ENCODE measurements at places on chromosomes 13 and 19.

GRCh38 chr13:64239372-64239771 lies 2823.7 kb upstream of the PCDH20 start:
- DNase-seq: no peak

DNA sequence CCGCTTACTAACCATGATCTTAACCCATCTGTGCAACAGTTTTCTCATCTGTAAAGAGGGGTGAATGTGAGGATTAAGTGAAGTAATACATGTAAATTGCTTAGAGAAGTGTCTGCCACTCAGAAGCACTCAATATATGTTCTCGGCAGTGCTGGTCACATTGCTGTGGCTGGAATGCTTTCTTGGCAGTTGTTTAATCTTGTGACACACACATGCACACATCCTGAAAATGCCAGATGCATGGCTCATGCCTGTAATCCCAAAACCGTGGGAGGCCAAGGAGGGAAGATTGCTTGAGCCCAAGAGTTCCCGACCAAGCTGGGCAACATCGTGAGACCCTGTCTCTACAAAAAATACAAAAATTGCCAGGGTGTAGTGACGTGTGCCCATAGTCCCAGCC lies 4.9 kb upstream of the DMKN start:
- no peak for DNase-seq

DNA sequence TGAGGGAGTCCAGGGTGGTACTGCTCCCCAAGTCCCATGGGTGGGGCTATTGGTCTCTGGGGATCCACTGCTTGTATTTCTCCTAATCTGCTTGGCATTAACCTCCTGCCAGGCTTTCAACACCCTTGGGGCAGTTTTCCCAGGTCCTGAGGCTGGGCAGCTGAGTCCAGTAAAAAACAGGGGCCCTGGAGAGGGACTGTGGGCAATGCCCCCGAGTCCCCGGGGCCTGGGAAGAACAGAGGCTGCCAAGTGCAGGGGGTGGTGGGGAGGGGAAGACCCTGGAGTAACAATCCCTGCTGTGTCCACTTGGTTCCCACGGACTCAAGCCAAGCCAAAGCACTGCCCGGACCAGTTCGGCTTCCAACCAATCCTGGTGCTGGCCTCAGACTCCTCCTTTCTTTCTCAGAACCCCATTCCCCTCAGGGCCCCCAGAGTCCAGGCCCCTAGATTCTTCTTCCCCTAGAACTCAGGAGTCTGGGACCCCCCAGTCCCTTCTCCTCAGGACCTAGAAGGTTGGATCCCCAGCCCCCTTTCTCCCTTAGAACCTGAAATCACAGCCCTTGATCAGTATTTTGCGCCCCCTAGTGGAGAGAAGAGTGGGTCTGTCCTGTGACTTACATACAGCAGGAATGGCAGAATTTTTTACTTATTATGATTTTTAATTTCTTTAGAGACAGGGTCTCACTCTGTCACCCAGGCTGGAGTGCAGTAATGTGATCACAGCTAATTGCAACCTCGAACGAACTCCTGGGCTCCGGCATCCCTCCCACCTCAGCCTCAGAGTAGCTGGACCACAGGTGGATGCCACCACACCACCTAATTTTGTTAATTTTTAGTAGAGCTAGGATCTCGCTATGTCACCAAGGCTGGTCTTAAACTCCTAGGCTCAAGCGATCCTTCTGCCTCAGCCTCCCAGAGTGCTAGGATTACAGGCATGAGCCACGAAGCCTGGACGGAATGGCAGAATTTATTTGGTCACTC lies 3.7 kb upstream of the CLPTM1 start:
- peak; percentile 55 for DNase-seq

GRCh38 chr19:30790056-30790680 lies 418.0 kb downstream of the ZNF536 start:
- DNase-seq: no peak

GRCh38 chr13:74026753-74027152 lies 107.5 kb downstream of the KLF12 start:
- DNase-seq: peak; percentile 53

- DNase-seq: no peak
Measured at GRCh38 chr13:28575200-28575599, 80.3 kb upstream of the FLT1 start.

DNA sequence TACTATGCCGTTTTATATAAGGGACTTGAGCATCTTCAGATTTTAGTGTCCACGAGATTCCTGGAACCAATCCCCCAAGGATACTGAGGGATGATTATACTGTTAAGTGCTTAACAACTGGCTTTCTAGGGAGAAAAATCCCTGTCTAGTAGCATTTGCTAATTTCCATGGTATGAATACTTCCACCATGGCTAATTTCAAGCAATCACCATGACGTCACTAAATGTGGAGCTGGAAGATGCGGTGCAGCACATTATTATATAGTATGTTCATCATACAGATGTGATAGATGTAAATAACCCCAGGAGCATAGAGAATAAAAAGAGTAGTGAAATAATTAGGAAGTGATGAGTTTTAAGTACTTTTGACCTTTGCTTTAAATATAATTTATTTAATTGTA lies 72.7 kb downstream of the SIAH3 start:
- DNase-seq: no peak

DNA sequence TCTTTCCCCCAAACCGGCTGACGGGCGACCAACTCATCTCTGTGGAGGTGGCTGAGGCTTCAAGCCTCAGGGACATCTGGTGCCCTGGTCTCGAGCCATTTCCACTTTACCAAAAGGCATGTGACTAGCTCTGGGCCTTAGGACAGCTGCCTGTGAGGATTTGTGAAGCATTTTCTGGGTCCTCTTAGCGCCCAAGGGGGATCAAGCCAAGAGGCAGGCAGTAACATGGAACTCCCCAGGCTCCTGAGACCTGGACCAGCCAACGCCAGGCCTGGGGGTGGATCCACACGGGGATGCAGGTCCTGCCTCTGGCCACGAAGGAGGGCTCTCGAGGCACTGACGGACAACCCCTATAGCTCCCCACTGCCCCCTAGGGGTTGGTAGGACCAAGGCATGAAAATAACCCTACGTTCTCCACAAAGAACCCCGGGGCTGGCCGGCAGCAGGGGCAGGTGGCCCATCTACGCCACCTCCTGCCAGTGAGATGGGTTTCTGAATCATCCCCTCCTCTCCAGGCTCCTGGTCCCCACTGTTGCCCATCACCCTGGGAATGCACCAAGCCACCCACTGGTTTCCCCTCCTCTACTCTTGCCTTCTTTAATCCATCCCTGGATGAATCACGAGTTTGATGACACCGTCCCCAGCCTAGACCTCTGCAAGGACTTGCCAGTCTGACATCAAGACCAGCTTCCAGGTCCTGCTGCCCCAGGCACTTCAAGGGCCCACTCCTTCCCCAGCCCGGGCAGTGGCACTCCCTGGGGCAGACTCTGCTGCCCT lies 7.0 kb upstream of the MYDGF start:
- DNase-seq: no peak

DNA sequence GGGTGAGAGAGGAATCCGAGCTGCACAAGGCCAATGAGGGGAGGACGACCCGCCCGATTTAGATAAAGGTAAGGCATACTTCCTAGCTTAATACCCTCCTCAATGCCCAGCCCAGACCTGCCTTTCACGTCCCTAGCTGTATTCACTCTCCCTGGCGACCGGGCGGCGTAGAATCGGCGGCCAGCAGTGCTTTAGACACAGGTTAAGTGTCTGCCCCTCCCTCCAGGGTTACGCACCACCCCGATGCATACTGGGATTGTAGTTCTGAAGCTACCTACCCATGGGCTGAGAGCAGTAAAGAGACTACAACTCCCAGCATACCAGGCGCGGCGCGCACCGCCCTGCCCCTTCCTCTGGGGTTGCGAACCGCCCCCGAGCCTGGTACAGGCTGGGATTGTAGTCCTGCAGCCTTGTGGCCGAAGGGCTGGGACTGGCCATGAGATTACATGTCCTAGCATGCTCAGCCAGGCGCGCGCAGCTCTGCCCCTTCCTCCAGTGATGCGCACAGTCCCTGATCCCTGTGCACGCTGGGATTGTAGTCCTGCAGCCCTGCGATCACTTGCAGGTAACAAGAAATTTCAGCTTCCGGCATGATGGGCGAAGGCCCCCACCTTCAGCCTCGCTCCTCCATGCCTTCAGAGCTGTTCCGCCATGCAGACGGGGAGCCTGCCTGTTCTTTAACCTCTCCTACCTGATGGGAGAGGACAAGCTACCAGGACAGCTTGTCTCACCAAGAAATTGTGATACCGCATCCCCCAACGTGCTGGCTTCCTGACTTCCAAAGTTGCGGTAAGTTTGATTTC lies 43.5 kb upstream of the ZNF14 start:
- peak; percentile 88 for DNase-seq

All from activated CD4-positive, CD25-positive, alpha-beta regulatory T cell treated with anti-CD3 and anti-CD28 coated beads, Interleukin-2, amount 50 U/mL, for 72 hours (primary cell).